ENCODE measurements at places on chromosomes 7 and 10.
A peak's percentile ranks its signal among the peaks of the same experiment; 100 is the strongest.

DNA sequence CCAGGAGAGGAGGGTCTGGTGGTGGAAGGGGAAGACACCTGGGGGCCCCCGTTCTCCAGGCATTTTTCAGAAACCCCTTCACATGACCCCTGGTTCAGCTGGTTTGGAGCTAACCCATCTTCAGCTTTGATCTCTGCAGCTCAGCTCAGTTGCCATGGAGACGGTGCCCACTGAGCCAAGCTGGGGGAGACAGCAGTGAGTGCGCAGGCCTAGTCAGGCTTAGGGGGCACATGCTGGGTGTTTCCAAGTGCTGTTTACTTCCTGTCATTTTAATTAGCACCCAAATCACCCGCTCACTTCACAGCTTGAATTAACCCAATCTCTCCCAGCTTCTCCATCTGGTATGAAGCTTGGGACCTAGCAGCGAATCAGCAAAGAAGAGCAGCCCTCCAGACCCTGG is 9.0 kb downstream of the SPOCK2 start:
- no peaks in the 10 kb centered on the region for H3K4me1 ChIP-seq
- no peak overlapping the region for H3K4me3 ChIP-seq
- H3K27ac ChIP-seq, result no peak overlapping the region
- no peak for DNase-seq
- no peaks in the 10 kb centered on the region for H3K27me3 ChIP-seq
- no peaks in the 10 kb centered on the region for H3K36me3 ChIP-seq

DNA sequence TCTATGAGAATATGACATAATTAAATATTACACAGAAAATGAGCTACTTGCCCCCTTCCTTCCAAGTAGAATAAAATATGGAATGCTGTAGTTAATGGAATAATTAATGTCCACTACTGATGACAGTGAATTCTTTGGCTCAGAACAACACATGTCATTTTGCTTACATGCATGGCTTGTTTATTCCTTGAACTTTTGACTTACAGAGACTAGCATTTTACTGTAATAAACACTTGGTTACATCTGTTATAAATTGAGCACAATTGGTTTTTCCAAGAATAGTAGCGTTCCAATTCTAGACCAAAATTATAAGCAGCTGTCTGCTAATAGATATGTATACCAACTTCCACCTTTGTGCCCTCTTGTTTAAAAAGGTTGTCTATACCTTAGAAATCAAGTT is 286.7 kb downstream of the OTUD1 start:
- H3K27me3 ChIP-seq, result no peaks in the 10 kb centered on the region
- no peak overlapping the region for H3K4me3 ChIP-seq
- DNase-seq, result no peak

DNA sequence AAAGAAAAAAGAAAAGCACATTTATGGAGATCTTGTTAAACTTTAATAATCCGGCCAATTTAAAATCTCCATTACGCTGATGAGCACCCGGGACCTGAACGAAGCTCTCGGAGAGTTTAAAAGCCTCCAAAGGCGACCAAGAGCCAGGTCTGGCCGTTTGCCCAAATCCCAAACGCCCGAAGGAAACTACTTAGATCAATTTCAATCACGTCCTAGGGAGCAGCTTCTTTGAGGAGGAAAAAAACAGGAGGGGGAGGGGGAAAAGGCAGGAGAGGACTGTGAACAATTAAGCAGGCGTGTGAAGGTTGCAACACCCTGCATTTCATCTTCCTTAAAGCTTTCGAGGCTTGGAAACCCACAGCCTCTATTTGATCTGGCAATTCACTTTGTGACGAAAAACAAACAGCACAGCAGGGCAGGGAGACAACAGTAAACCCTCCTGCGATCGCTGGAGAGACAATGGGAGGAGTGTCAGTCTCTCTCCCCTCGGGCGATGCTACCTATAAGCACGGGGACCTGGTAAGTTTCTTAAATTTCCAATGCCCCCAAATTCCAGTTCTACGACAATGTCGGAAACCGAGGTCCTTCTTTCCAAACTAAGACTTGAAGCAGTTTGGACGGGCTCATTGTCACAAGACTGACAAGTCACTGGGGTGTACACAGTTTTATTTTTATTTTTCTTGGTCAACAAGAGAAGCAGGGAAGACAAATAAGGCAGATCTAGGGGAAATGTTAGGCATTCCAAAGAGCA is 1.2 kb downstream of the KLF6 start:
- peak overlapping the region; percentile 100 for H3K27ac ChIP-seq
- H3K27me3 ChIP-seq, result no peaks in the 10 kb centered on the region

GRCh38 chr7:105703207-105703930 is 122.1 kb upstream of the EFCAB10 start:
- no peak overlapping the region for H3K27ac ChIP-seq
- no peak for DNase-seq
- H3K36me3 ChIP-seq, result no peaks in the 10 kb centered on the region
- H3K27me3 ChIP-seq, result no peaks in the 10 kb centered on the region
- no peak overlapping the region for H3K4me3 ChIP-seq
- no peaks in the 10 kb centered on the region for H3K4me1 ChIP-seq

DNA sequence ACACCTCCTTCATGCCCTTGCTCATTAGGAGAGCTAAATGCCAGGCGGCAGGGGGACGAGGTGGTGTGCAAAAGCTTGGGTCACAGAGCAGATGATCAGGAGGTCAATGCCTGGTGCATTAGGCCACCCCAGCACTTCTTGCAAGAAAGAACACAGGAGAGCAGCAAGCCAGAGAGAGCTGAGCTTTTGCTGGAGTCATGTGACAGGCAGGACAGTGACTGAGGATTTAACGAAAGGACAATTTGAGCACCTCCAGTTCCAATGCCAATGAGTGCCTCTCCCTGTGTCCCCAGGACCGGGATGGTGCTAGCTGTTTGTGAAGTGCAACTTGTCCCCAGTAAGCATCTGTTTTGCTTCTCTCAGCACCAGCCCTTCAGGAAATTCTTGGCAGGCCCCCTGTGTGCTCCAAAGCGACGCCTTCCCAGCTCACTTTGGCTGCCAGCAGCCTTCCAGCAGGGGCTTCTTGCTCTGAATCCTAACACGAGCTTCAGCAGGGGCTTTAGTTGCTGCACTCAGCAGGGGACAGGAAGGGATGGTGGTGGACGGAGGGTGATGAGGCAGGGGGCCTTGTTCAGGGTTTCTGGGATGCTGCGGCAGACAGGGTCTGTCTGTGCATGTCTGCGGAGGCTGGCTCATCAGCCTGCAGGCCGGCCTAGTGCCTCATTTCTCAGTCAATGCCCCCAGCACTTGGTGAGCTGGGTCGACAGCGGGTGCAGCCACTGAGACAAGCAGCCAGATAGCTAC is 368.1 kb downstream of the RPS24 start:
- DNase-seq, result no peak
- no peak overlapping the region for H3K4me3 ChIP-seq
- no peak overlapping the region for H3K27ac ChIP-seq
- H3K36me3 ChIP-seq, result no peaks in the 10 kb centered on the region

GRCh38 chr7:26198133-26198780 is 2.3 kb downstream of the HNRNPA2B1 start:
- peak overlapping the region; percentile 97 for H3K4me3 ChIP-seq
- no peaks in the 10 kb centered on the region for H3K27me3 ChIP-seq
- no peaks in the 10 kb centered on the region for H3K36me3 ChIP-seq
- peaks cover 25% of the 10 kb centered on the region for H3K4me1 ChIP-seq
- peak overlapping the region; percentile 100 for H3K27ac ChIP-seq

GRCh38 chr10:22666287-22667092 is 47.9 kb downstream of the PIP4K2A start:
- no peak overlapping the region for H3K4me3 ChIP-seq
- no peak overlapping the region for H3K27ac ChIP-seq
- H3K36me3 ChIP-seq, result no peaks in the 10 kb centered on the region
- H3K4me1 ChIP-seq, result no peaks in the 10 kb centered on the region
- no peaks in the 10 kb centered on the region for H3K27me3 ChIP-seq

- DNase-seq, result no peak
- H3K4me1 ChIP-seq, result no peaks in the 10 kb centered on the region
- no peaks in the 10 kb centered on the region for H3K27me3 ChIP-seq
- H3K36me3 ChIP-seq, result no peaks in the 10 kb centered on the region
These were observed 19.7 kb downstream of the LIPK start for GRCh38 chr10:88725798-88726197.

DNA sequence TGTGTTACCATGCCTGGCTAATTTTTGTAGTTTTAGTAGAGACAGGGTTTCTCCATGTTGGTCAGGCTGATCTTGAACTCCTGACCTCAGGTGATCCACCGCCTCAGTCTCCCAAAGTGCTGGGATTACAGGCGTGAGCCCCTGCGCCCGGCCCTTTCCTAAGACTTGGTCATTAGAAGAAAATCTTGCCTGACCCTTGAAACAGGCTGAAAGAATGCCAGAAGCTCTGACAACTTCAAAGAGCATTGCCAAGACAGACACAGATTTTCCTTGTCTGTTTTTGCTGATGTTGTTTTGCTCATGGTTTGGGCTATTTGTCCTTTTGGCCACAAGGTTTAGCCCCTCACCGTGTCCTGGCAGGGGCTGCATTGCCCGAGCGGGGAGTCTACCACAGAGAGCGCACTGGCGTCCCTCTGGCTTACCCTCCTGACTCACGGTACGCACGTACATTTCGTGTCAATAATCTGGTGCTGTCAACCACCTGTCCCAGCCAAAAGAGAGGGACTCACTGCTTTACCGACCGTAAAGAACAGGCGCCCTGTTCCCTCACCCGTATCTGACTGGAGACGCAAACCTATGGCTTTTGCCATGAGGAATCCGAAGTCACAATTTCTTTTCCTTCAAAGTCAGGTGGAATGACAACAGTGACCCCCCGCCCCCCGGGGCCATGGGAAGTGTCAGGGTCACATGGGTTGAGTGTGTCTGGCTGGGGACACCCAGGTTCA is 10.1 kb upstream of the INPP5A start:
- no peaks in the 10 kb centered on the region for H3K36me3 ChIP-seq
- no peak overlapping the region for H3K4me3 ChIP-seq
- H3K27me3 ChIP-seq, result no peaks in the 10 kb centered on the region
- peak overlapping the region; percentile 60 for H3K27ac ChIP-seq
- no peaks in the 10 kb centered on the region for H3K4me1 ChIP-seq

- H3K4me1 ChIP-seq, result no peaks in the 10 kb centered on the region
- H3K27ac ChIP-seq, result no peak overlapping the region
- H3K4me3 ChIP-seq, result no peak overlapping the region
- no peaks in the 10 kb centered on the region for H3K27me3 ChIP-seq
- no peaks in the 10 kb centered on the region for H3K36me3 ChIP-seq
These were observed 7.7 kb upstream of the GBX1 start for GRCh38 chr7:151175047-151175792.

DNA sequence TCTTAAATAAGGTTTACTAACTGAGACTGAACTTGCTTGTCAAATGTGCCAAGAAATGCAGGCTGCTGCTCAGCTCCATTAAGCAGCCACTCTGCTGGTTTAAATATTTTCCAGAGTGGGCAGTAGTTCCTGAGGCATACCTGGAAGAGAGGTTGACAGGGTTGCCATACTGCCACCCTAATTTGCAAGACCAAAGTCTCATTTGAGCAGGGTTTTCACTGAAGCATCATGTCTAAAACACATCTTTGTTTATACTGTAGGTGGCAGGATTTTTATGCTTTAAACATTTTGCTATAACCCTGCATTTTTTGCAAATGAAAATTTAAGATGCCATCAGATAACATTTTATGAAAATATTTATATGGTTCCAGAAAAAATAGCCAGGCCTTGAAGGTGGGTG is 618.0 kb upstream of the LRRTM3 start:
- H3K27me3 ChIP-seq, result peaks cover 5% of the 10 kb centered on the region
- H3K4me1 ChIP-seq, result no peaks in the 10 kb centered on the region
- H3K36me3 ChIP-seq, result no peaks in the 10 kb centered on the region
- no peak for DNase-seq
- H3K27ac ChIP-seq, result no peak overlapping the region

- DNase-seq, result no peak
- H3K4me1 ChIP-seq, result no peaks in the 10 kb centered on the region
- H3K36me3 ChIP-seq, result no peaks in the 10 kb centered on the region
- no peak overlapping the region for H3K27ac ChIP-seq
- no peaks in the 10 kb centered on the region for H3K27me3 ChIP-seq
- H3K4me3 ChIP-seq, result no peak overlapping the region
These were observed 304.1 kb upstream of the LRGUK start for GRCh38 chr7:133822868-133823552.

GRCh38 chr7:99790407-99790806 is 6.4 kb upstream of the CYP3A4 start:
- no peak overlapping the region for H3K4me3 ChIP-seq
- no peaks in the 10 kb centered on the region for H3K4me1 ChIP-seq

DNA sequence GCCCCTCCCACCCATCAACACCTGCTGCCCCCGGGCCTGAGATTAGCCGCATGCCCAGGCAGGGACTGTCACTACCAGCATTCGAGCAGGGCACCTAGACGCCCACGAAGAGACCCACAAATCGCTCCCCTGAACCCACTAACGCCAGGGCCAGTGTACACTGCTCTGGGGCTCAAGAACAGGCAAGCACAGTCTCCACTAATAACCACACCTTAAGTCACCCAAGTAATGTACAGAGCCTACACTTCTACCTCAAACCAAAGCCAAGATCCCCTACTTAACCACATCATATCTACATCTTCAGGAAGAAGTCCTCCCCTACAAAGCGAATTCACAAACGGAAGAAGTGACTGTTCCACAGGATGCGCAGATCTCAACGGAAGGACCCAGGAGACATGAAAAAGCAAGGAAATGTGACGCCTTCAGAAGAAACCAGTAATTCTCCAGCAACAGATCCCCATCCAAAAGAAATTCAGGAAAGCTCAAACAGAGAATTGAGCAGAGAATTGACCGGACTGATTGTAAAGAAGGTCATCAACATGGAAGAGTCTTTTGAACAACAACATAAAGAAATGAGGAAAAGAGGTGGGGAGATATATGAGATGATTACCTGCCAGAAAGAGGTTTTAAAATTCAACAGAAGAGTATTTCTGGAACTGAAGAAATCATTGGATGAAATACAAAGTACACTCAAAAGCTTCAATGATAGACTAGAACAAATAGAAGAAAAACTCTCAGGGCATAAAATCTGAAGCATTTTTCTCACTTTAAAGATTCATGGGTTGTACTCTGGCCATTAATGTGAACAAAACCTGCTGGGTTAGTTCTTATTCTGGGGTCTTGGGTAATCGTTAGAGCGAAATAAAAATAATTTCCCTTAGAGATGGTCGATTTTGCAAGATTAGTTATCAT is 20.9 kb downstream of the IFT22 start:
- DNase-seq, result no peak
- no peaks in the 10 kb centered on the region for H3K36me3 ChIP-seq
- peaks cover 18% of the 10 kb centered on the region for H3K27me3 ChIP-seq
- H3K4me3 ChIP-seq, result no peak overlapping the region
- no peak overlapping the region for H3K27ac ChIP-seq
- no peaks in the 10 kb centered on the region for H3K4me1 ChIP-seq

GRCh38 chr7:27194686-27195379 is 5.1 kb downstream of the HOXA13 start:
- no peaks in the 10 kb centered on the region for H3K36me3 ChIP-seq
- H3K4me3 ChIP-seq, result no peak overlapping the region
- H3K4me1 ChIP-seq, result no peaks in the 10 kb centered on the region

DNA sequence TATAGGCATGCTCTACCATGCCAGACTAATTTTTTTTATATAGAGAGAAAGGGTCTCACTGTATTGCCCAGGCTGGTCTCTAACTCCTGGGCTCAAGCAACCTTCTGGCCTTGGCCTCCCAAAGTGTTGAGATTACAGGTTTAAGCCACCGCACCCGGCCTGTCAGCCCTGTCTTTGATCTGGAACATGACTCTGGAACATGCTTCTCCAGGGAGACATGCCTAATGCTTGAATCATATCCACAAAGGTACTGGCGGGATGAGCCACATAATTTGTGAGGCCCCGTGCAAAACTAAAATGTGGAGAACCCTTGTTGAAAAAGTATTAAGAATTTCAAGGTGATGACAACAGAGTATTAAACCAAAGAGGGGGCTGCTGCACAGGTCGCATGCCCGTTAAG is 282.8 kb downstream of the ARHGAP12 start:
- no peaks in the 10 kb centered on the region for H3K27me3 ChIP-seq
- DNase-seq, result no peak
- H3K4me1 ChIP-seq, result no peaks in the 10 kb centered on the region
